ENCODE measurements at places on chromosomes 3 and 15. TPM values are rescaled to one million over a fixed set of nuclear protein-coding genes. Genes with fewer than 3 reads are reported as not detected.

DNA sequence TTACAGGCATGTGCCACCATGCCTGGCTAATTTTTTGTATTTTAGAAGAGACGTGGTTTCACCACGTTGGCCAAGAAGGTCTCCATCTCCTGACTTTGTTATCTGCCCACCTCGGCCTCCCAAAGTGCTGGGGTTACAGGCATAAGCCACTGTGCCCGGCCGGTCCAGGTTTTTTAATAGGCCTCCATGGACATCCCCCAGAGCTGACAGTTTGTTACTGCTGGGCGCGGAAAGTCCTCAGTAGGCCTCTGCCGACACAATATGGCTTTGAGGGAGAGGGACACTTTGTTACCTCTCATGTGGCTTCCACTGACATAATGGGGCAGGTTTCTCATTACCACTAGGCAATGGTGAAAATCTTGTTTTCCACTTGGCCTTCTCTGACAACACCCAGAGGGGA is 152.0 kb downstream of the WNT7A start:
- no peak for DNase-seq

DNA sequence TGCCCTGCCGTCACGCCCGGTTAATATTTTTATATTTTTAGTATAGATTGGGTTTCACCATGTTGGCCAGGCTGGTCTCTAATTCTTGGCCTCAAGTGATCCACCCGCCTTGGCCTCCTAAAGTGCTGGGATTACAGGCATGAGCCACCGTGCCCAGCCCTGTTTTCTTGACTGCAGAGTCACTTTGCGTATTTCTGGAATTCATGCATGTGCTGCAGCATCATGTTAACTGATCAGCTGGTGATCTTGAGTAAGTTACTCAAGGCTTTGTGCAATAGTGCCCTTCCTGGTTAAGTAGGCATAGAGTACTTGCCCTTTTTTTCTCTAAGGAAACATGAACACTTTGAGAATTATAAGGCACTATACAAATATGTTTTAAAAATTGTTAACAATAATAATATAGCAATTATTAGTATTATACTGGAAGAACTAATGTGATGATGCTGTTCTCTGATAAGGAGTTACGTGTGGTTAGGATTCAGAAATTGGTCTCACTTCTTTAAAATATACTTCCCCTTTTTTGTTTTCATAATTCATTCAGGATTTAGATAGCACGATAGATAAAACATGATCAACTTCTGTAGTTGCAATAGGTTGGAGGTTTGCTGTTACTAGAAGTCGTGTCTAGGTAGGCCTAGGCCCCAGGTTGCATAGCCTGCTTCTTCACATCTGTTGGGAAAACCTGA is 33.6 kb downstream of the GPR171 start:
- DNase-seq = no peak

GRCh38 chr3:177557548-177557947 is 360.3 kb upstream of the TBL1XR1 start:
- no peak for DNase-seq

DNA sequence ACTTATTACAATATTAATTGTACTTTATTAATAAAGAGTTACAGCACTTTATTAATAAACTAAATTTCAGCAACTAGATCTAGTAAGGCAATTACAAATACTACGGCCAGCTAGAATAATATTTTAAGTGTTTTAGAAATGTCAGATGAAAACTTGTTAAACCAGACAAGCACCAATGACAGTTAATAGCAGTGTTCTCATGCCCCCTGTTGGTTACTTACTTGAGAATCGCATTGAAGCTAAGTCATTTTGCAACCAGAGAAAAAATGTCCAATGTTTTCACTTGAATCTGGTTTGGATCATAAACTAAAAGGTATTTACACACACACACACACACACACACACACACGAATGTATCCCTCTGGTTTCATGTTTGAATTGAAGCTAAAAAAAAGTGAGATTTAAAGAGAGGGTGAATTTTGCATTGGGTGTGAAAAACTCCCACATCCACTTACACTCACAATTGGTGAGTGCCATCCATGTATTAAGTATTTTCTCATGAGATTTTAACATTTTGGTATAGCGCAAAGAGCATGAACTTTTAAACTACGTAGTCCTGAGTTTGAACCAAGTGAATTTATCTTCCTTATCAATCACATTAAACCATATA is 347.7 kb downstream of the ZBBX start:
- DNase-seq = no peak

GOLGA8G gene
- not detected for total RNA-seq

DNA sequence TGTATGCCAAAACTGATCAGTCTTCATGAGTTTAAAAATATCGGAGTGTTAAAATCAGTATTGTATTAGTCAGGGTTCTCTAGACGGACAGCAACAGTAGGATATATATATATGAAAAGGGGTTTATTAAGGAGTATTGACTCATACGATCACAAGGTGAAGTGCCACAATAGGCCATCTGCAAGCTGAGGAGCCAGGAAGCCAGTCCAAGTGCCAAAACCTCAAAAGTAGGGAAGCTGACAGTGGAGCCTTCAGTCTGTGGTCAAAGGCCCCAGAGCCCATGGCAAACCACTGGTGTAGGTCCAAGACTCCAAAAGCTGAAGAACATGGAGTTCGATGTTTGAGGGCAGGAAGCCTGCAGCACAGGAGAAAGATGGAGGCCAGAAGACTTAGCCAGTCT is 391.0 kb upstream of the CADM2 start:
- no peak for DNase-seq

DNA sequence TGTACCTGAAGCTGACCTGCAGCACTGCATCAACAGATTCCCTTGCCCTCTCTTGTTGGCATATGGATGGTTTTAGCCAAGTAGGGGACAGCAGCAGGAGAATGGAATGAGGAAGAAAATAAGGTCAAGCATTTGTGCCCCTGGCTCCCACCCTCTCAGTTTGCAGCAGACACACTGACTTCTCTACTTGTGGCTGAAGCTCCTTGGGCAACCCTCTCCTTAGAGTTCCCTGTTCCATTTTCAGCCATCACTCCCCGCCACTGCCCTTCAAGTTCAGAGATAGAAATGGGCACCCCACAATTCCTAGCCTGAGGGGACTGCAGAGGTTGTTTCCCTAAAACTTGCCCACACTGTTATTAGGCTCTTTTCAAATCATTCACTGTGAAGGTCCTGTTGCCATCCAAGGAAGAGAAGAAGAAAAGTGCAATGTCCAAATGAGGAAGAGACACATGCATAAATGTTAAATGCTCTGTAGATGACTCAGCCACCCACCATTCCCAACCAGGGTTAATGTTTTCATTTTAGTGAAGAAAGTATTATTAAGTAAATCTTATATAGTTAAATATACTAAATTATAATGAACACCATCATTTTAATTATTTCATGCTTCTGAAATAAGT is 295.9 kb upstream of the UBE2E2 start:
- DNase-seq = no peak

TM4SF4 gene
- not detected for total RNA-seq

- DNase-seq = peak; percentile 77
Measured at GRCh38 chr3:120742849-120743365, 363 bp downstream of the GTF2E1 start.

DNA sequence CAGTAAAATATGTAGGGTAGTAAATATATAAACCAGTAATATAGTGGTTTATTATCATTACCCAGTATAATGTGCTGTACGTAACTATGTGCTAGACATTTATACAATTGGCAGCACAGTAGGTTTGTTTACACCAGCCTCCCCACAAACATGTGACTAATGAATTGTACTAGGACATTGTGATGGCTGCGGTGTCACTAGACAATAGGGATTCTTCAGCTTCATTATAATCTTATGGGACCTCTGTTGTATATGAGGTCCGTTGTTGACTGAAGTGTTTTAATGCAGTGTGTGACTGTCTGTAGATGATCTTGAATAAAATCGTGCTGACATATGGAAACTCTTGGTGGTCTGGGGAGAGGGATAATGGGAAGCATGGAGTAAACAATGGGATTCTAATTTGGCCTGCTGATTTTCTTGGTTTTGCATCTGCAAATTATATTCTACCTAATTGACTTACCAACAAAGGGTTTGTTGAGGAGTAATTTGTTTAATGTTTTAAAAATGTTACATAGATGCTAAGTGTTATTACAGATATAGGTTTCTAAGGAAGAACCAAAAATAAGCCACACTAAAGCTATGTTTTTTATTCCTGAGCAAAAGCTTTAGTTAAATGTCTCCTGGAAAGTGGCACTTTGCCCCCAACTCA is 496.5 kb upstream of the TBL1XR1 start:
- DNase-seq = no peak

DNA sequence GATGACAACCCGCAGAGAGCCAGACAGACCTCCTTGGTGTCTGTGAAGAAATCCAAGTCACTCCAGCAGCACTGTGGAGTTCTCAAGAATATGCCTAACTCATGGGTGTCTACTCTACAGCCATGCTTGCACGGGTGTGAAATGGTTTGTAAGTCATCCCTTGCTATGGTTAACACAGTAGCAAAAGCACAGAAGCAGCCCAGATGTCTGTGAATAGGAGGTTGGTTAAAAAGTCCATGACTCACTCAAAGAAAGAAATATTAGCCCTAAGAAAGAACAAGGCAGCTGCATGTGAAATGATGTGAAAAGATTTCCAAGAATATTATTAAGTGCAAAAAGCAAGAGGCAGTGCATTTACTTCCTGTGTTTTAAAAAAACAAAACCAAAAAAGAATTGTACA is 12.1 kb upstream of the LIMD1 start:
- no peak for DNase-seq

- DNase-seq = no peak
Measured at GRCh38 chr3:146247911-146248310, 3.0 kb downstream of the PLSCR4 start.

DNA sequence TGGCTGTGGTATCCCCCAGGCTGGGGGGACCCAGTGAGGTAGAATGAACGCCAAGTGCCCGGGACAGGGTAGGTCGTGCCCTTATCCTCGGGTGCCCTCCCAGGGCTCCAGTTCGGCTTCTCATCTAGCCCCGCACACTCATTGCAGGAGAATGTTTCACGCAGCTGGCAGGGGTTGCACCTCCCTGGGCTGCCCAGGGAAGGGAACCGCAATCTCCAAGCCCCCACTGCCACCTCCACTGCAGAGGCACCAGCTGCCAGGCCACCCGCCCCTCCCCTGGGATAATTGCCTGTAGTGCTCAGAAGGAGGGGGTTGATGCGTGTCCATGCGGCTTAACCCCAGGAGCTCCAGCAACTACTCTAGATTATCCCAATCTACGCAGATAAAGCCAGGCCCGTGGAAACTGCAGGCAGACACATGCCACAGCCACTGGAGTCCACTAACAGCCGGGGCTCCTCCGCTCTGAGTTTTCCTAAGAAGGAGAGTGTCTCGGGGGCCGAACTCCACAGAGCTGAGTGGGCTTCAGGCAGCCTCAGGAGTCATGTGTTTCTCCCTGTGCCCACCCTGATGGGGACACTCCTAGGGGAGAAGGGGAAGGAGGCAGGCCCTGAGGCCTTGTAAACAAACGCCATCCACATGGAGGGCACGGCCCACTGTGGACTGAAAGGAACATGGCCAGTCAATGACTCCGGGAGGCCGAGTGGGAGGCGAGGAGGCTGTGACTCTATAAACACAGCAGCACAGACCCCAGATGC is 137.2 kb upstream of the IQSEC1 start:
- DNase-seq = peak; percentile 79

GRCh38 chr3:130539005-130539404 is 22.0 kb downstream of the COL6A6 start:
- no peak for DNase-seq

GFM1 gene
- 48.8 TPM for total RNA-seq

DNA sequence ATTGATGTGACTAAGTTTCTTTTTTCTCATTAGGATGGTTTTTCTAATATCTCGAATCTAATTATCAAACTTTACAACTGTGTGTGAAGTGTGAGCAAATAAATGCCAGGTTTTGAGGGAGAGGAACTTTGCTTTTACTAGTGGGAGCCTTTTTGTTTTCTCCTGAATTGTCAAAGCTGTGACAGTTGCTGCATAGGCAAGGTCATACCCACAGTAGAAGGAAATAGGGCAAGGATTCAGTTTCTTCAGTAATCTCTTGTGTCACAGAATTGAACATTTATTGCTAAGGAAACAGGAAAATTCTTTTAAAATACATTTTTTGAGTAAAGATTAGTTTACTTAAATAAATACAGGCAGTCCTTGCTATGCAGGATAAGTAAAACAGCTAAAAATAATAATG is 19.5 kb downstream of the GMPS start:
- no peak for DNase-seq

- DNase-seq = no peak
Measured at GRCh38 chr15:87354661-87355410, 901.7 kb downstream of the NTRK3 start.

GRCh38 chr3:62911526-62911925 is 36.3 kb upstream of the CADPS start:
- no peak for DNase-seq

CACNA1D gene
- 0.95 TPM for total RNA-seq

DNA sequence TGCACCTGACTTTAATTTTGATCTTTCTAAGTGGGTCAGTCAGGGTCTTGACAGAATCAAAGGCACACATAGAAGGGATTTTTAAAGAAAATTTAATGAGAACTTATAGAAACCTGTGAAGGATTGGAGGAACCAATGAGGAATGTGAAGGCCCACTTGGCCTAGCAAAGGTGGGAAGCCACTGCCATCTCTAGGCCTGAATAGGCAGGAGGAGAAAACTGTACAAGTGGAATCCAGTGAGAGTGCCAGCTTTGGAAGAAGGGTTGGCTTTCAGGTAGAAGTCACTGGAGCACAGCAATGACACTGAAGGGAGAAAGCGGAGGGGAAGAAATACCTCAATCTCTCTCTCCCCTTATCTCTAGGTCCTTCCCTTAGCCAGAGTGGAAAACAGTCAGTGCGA is 380.7 kb upstream of the KCNMB2 start:
- no peak for DNase-seq

DNA sequence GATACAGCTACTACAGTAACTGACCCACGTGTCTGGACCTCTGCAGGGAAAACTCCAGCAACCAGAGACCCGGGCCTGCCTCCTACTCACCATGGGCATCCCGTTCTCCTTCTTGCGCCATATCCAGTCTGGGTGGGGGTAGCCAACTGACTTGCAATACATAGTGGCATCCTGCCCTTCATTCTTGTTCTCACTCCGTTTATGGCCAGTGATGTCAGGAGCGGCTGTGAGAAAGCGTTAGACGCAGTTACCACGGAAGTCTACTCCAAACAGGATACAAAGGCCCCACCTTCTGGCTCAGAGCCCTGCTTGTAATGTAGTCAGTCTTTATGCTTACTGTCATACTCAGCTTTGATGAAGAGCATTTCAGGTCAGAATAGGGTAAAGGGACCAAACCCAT is 59.6 kb downstream of the NPTN start:
- DNase-seq = no peak

GRCh38 chr3:73024836-73025235 is 28.2 kb downstream of the PPP4R2 start:
- DNase-seq = no peak

DNA sequence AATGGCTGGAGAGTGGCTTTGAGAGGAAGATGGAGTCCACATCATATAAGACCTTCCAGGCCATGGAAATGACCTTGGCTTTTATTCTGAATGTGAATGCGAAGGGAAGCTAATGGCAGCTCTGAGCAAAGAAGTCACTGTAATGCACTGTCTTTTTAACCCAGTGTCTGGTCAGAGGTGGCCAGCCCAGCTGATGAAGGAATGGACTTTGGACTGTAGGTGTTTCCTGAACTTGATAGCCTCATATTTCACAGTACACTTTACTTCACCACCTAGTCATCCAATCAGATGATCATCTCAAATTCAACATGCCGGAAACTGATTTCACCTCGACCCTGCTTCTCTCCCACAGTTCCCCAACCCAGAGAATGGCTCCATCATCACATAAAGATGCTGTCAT is 33.4 kb downstream of the DCLK3 start:
- DNase-seq = no peak

MYO5C gene
- total RNA-seq = 1.4 TPM

All from chondrocyte (in vitro differentiated cells).